ENCODE measurements at places on chromosomes 11 and 22.

- DNase-seq: no peak
Measured at GRCh38 chr22:40182231-40182835, 4.6 kb downstream of the TNRC6B start.

GRCh38 chr11:126723665-126724045 is 276.9 kb downstream of the KIRREL3 start:
- no peak for DNase-seq

- DNase-seq: no peak
Measured at GRCh38 chr22:38411016-38411415, 44.0 kb downstream of the KCNJ4 start.

DNA sequence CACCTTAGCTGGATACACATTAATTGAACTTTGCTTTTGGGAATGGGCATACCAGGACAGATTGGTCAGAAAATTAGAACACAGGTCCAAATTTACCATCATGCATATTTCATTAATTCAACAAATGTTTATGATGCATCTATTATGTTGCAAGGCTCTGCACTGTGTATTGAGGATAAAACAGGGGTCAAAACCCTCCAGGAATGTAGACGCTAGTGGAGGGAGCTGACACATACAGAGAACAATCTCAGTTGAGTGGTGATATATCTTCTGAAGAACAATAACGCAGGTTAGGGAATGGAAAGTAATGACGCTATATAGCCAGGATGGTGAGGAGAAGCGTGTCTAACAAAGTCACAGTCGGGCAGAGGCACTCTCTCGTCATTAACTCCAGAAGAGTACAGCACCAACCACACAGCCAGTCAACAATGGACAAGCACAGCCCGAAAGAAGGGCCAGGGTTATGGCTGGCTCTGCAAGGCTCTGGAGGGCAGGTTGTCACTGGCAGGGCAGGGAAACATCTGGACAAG is 3.8 kb downstream of the FLI1 start:
- DNase-seq: no peak

DNA sequence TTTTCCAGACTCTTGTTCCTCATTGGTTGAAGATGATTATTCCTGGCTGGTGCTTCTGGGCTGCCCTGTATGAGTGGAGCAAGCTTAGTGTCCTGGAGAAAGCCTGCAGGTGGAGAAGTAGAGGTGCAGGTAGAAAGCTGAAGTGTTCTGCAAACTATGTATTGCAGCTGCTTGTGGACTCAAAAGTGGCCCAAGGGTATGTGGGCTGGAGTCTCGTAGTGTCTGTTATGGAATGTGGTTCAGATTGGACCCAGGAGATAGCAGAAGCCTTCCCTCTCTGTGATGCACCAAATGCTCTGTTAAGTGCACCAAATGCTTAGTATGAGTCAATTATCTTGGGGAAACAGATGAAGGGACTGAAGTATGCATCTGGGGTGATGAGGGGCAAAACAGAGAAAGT is 122.8 kb upstream of the CCDC90B start:
- DNase-seq: no peak

GRCh38 chr11:1656061-1656441 is 26.5 kb downstream of the KRTAP5-5 start:
- no peak for DNase-seq

- peak; percentile 8 for DNase-seq
Measured at GRCh38 chr22:19085233-19085718, 36.9 kb downstream of the DGCR2 start.

DNA sequence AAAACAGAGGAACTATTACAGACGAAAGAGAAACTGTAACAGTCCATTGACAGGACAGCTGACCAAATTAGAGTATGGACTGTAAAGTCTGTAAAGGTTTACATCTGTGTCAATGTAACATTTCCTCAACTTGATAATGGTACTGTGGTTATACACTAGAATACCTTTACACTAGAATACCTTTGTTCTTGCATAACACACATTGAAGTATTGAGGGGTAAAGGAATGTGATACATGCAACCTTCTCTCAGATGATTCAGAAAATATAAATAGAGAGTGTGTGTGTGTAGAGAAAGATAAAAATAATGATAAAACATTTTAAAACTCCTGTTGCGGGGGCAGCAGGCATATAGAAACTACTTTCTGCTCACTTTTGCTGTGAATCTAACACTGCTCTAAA is 5.6 kb upstream of the EEF1G start:
- DNase-seq: no peak

DNA sequence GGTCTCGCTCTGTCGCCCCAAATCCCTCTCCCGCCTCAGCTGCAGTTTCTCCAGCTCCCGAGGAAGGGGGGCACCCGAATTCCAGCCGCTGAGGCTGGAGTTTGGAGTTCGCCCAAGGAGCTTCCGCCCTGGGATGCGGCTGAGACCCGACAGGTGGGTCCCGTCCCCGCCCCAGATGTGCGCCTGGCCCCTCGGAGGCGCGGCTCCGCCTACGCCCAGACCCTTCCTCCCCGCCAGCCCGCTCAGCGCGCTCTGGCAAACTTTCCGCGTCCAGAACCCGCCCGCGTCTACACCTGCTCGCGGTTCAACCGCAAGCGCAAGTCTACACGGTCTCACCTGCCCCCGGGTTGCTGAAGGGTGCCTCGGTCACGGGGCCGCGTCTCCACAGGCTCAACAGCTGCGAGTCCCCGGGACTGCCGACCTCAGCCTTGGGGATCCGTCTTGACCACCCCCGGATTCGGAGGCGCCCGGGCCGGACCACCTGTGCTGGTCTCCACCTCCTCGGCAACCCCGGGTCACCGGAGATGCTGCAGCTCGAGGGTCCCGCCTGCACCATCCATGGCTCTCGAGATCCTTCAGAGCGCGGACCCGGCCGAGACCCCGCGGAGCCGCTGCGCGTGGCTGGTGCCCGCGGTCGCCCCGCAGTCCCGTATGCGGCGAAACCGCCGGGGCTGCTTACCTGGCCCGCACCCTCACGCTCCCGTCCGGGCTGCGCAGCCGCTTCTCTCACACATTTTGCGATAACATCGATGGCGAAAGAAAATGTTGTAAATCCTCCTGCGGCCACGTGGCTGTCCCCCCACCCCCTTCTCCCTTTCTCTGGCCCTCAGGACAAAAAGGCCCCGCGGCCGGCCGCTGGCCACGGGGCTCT is 63.6 kb downstream of the NFAM1 start:
- no peak for DNase-seq

DNA sequence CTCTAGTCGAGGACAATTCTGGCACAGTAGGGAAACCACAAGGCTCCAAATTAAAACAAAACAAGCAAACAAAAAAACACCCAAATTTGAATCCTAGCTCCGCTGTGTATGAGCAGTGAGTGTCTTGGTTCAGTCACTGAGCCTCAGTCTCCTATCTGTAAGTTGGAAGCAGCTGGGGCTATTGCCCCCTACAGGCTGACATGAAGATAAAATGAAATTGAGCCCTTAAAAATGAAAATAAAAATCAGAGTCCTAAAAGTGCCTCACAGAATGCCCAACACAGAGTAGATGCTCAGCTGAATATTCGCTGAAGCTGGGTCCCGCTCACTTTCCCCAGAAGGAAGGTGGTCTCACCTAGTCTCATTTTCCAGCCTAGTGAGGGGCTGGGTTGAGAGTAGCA is 65.2 kb downstream of the PDE2A start:
- DNase-seq: no peak

DNA sequence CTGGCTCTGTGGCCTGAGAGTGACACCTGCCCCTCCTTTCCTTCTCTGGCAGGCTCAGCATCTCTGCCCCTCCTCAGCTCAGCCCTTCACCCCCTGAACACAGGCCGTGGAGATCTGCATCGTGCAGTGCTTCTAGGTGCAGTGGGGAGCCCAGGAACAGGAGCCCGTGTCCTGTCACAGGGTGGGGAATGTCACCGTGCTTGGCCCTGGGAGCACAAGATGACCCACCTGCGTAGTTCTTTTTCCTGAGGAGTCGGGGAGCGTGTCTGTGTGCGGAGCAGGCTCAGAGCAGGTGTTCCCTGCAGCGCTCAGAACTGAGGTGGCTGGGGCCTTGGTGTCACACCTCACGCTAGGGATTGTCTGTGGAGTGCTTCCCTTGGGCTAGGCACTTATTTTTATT is 10.6 kb downstream of the TBC1D22A start:
- no peak for DNase-seq

- DNase-seq: no peak
Measured at GRCh38 chr11:79201677-79202347, 239.0 kb downstream of the TENM4 start.

- DNase-seq: no peak
Measured at GRCh38 chr11:91219535-91219934, 996.7 kb upstream of the CHORDC1 start.

GRCh38 chr11:103851166-103851651 is 185.2 kb upstream of the DDI1 start:
- DNase-seq: no peak

DNA sequence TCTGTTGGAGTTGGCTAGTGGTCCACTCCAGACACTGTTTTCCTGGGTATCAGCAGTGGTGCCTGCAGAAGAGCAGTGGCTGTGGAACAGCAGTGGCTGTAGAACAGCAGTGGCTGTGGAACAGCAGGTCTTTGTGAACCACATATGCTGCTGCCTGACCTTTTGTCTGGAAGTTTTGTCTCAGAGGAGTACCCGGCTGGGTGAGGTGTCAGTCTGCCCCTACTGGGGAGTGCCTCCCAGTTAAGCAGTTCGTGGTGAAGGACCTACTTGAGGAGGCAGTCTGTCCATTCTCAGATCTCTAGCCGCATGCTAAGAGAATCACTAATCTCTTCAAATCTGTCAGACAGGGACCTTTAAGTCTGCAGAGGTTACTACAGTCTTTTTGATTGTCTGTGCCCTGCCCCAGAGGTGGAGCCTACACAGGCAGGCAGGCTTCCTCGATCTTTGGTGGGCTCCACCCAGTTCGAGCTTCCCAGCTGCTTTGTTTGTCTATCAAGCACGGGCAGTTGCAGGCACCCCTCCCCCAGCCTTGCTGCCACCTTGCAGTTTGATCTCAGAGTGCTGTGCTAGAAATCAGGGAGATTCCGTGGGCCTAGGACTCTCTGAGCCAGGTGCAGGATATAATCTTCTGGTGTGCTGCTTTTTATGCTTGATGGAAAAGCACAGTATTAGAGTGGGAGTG is 89.1 kb upstream of the TRIM48 start:
- no peak for DNase-seq

GRCh38 chr22:19775496-19776325 is 15.1 kb downstream of the TBX1 start:
- DNase-seq: no peak

Measured in MG63 (cell line).